T-helper 22 cell (primary cell): ENCODE measurements at places on chromosomes 16 and 17.

GRCh38 chr16:13098536-13098935 lies 197.1 kb downstream of the SHISA9 start:
- no peak for DNase-seq

GRCh38 chr16:86258713-86259112 lies 251.6 kb upstream of the FOXF1 start:
- DNase-seq: no peak

GRCh38 chr17:59406808-59407381 lies 75.4 kb downstream of the YPEL2 start:
- DNase-seq: no peak

DNA sequence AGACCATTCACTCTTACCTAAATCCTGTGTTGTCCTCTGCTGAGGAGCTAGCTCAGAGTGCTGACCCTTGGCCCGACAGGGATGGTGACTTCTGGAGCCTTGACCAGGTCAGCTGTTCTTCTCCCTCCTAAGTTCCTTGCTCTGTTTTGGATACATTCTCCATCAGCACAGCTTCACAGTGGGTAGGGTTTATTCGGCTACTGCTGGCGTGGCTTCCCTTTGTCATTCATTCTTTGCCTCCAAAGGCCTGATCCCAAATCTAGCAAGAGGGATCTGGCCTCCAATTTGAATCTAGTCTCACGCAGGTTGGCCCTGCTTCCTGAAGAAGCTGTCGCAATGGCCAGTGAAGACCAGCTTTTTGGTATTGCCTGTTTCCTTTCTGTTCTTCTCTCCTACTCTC lies 116.6 kb downstream of the SHISA9 start:
- no peak for DNase-seq

GRCh38 chr17:34913001-34913400 lies 48.3 kb downstream of the CCT6B start:
- DNase-seq: no peak

GRCh38 chr17:58325289-58325726 lies 3.3 kb downstream of the TSPOAP1 start:
- DNase-seq: no peak

- no peak for DNase-seq
Observed at GRCh38 chr16:30745082-30745481, 3.1 kb upstream of the PHKG2 start.

GRCh38 chr17:58703137-58703915 lies 10.9 kb downstream of the RAD51C start:
- DNase-seq: no peak

GRCh38 chr17:22310717-22311686 lies 618.7 kb downstream of the KCNJ18 start:
- no peak for DNase-seq

DNA sequence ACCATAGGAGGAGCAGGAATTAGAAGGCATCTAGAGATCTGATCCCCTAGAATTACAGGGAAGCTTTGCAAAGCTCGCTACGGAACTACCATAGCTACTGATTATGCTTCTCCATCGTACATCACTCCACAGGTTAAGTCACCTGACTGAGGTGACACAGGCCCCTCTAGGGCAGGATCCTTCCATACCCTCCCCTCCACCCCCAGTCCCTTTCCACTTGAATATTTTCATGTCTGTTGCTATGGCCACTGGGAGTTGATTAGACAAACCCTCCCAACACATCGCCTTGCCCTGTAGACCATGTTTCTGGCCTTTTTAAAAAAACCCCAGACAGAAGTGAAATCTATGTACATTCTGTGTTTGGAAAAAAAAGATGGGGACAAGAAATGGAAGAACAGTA lies 287.1 kb downstream of the SOX9 start:
- DNase-seq: no peak

DNA sequence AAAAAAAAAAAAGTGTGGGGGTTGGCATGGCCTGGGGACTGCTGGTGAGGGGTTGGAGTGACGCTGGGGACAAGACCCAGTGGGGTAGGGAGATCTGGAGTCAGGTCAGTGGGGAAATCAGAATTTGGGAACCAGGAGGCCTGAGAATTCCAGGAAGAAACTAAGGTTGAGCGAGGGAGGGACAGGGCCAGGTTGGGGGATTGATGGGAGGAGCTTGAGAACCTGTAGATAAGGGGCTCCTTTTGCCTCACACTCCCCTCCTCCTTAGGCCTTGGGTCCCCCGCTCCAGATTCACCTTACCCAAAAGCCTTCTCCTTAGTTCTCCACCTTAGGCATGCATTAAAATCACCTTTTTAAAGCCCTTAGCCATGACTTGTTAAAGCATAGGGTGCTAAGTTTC lies 8.3 kb upstream of the PYDC1 start:
- no peak for DNase-seq

- no peak for DNase-seq
Observed at GRCh38 chr17:78113804-78114785, 14.5 kb downstream of the TMC6 start.

GRCh38 chr16:49355933-49356665 lies 17.5 kb upstream of the C16orf78 start:
- no peak for DNase-seq

- DNase-seq: no peak
Observed at GRCh38 chr16:84628226-84628731, 10.4 kb upstream of the COTL1 start.

DNA sequence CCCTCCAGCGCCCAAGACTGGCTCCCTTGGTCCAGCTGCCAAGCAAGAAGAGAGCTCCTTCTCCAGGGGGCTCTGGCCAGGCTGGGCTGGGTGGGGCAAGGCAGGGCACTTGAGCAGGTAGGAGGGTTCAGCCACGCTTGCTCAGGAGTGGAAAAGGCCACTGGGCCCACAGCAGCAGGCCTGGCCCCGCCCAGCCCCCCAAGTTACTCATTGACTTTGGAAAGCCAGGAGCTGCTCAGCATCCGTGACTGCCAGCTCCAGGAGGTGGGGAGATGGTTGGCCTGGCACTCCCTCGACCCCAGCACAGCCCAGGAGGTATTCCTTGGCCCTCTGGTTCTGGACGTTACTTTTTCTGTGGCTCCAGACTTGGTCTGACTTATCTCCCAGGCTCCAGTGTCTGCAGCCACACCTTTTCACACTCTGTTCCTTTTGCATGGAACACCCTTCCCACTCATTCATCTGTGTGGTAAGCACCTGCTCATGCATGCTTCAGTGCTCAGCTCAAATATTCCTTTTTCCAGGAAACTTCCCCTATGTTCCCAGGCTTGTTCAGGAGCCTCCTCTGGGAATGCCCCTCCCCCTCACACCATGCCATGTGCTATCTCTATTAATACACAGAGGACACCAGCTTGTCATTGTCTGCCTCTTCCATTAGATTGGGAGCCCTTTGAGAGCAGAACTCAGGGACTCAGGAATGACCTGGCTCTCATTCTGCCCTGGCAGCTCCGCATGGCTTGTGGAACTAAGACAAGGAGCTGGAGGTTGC lies at the start of gene CDH16:
TSS of gene CDH16 (minus strand) at position 83 of the 766 bp plus-strand sequence. CDS start 820 bp downstream, outside the sequence.
- no peak for DNase-seq

DNA sequence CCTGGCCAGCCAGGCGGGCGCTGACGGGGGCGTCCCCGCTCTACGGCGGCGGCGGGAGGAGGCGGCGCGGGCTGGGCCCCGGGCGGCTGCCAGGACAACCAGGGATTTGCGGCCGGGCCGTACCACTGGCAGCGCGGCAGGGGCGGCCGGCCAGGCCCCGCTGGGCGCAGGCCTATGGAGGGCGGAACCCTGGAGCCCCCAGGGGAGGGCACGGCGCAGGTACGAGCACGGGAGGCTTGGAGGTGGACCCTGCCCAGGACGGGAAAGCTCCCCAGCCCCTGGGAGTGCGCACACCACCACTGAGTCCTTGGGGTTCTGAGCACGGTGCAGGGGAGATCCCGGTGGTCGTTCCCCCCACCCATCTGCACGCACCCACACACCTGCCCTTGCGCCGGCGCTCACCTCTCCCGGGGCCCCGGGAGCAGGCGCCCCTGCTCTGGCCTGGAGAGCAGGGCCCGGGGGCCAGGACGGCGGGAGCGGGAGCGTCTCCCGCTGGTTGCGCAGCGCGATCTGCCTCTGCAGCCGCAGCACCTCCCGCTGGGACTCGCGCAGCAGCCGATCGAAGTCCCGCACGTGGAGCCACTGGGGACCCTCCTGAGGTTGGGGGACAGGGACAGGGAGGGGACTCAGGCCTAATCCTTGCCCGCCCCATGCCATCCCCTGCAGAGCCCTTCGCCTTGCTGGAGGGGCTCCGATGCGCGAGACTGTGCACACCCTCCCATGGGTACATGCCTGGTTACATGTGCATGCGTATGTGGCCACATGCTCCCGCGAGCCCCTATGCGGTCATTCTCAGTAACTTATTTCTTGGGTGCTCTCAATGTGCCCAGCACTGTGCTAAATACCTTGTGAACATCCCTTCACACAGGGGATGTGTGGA lies 3.9 kb downstream of the TSPOAP1 start:
- DNase-seq: no peak

GRCh38 chr16:11138022-11138768 lies 117.8 kb downstream of the SOCS1 start:
- no peak for DNase-seq

DNA sequence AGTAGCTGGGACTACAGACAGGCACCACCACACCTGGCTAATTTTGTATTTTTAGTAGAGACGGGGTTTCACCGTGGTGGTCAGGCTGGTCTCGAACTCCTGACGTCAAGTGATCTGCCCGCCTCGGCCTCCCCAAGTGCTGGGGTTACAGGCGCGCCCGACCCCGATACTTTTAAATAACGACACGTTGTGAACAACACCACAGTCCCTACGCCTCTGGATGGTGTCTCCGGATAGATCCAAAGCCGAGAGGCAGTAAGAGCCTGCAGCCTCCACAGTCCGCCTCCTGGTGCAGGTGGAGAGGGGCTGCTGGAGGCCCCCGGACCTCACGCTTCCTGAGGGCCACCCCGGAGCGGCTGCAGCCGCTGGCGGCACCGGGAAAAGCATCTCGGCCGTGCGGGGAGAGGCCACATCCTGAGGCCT lies 741 bp upstream of the TLCD3A start:
- no peak for DNase-seq

GRCh38 chr17:66494023-66494803 lies 191.8 kb downstream of the PRKCA start:
- no peak for DNase-seq

GRCh38 chr17:69696650-69697049 lies 282.2 kb downstream of the MAP2K6 start:
- no peak for DNase-seq

GRCh38 chr16:1309888-1310831 lies 724 bp downstream of the UBE2I start:
- peak; percentile 57 for DNase-seq

DNA sequence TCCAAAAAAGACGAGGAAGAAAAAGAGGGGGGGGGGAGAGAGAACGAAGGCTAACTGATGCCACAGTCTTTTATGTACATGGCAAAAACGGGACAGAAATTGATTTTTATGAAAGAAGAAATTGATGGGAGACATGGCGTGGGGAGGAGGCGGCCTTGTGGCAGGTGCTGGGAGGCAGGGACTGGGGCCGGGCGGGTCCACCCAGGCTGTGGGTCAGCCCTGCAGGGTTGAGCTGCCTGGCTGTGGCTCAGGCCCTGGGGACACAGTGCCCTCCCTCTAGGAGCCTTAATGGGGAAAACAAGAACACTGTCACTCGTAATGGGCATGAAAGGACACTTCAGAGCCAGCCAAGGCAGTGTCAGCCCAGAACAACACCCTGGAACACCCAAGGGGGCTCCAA lies 34.8 kb downstream of the SNX20 start:
- DNase-seq: no peak

GRCh38 chr16:27551036-27551435 lies 1.1 kb downstream of the KATNIP start:
- no peak for DNase-seq

DNA sequence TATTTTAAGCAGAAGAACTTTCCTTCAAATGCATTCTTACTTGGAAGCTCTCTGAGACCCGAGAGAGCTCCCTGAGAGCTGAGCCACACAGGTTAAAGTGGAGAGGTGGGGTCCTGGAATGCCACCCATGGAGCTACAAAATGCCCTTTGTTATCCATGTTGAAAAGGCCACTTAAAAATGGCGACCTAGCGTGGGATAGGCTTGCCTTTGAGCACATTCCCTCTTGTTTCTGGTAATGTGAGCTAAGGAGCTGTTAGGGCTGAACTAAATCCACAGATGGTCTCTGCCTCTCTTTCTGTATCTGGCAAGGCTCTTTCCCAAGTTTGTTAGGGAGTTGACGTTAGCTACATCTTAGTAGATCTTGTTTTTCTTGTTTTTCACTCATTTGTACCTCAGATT lies 171.6 kb downstream of the SNX29 start:
- DNase-seq: no peak

- DNase-seq: no peak
Observed at GRCh38 chr16:17942067-17942466, 394.5 kb downstream of the NPIPA8 start.

GRCh38 chr16:593406-593805 lies 3.5 kb downstream of the RAB40C start:
- no peak for DNase-seq

GRCh38 chr17:78988152-78988551 lies 8.4 kb upstream of the LGALS3BP start:
- no peak for DNase-seq

DNA sequence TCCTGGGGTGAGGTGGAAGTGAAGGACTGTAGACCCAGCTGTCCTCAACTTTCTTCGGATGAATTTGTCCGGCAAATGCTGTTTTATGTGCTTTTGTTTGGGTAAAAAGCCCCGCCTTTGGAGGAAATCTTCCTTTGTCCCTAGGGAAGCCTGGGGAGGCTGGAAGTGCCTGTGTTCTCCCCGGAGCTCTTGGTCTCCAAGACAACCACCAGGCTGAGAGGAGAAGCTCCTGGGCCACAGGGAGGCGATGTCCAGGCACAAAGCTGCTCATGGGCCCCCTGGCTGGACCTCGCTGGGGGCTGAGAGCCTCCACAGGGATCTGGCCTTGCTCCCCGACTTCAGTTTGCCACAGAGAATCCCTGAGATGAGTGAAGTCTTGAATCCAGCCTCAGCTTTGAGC lies 293.1 kb upstream of the N4BP1 start:
- no peak for DNase-seq

GRCh38 chr17:8124350-8125153 lies 646 bp upstream of the HES7 start:
- DNase-seq: no peak

GRCh38 chr17:19753661-19754463 lies 5.8 kb upstream of the ALDH3A1 start:
- no peak for DNase-seq
